ENCODE measurements at places on chromosomes 7 and 10.

- no peak for DNase-seq
Measured at GRCh38 chr10:63320683-63321082, 145.1 kb downstream of the JMJD1C start.

DNA sequence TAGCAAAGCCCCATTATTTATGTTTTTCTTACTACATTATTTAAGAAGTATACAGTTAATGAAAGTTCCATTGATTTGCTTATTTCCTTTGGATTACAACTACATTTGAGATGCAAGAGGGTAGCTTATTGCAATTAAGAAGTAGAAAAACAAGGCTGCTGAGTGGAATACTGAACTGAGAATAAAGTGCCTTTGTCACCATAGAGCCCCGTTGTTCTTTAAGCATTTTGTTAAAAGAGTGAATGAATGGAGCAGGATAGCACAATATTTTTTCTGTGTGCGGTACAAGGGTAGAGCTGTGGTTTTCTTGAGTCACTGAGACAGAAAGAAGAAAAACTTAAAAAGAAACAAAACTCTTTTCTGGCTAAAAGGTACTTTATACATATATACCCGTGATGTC, 45.6 kb downstream of the ZNF277 start:
- no peak for DNase-seq

GRCh38 chr10:88366772-88367171, 216.3 kb downstream of the RNLS start:
- DNase-seq: no peak

- no peak for DNase-seq
Measured at GRCh38 chr10:107966826-107967225, 802.3 kb upstream of the SORCS1 start.

- DNase-seq: peak; percentile 72
Measured at GRCh38 chr10:102644646-102645387, 538 bp downstream of the TRIM8 start.

- DNase-seq: no peak
Measured at GRCh38 chr7:12385364-12385786, 18.3 kb downstream of the VWDE start.

GRCh38 chr10:95121904-95122303, 52.6 kb upstream of the CYP2C8 start:
- DNase-seq: no peak

DNA sequence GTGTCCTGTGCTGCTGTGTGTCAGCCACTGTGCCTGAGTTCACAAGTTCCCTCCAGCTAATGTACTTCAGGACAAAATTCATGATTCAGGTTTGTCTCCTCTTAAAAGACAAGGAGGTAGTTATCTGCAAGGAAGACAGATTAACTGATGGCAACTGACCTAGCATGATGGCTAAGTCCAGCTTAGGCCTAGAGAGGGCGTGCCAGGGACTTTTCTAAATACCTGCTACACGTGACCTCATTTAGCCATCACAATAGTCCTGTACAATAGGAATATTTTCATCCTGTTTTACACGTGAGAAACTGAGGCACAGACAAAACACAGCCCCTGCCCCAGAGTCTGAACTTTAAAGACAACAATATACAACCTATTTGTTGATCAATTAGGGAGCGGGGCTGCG, 275.7 kb downstream of the XPNPEP1 start:
- no peak for DNase-seq

DNA sequence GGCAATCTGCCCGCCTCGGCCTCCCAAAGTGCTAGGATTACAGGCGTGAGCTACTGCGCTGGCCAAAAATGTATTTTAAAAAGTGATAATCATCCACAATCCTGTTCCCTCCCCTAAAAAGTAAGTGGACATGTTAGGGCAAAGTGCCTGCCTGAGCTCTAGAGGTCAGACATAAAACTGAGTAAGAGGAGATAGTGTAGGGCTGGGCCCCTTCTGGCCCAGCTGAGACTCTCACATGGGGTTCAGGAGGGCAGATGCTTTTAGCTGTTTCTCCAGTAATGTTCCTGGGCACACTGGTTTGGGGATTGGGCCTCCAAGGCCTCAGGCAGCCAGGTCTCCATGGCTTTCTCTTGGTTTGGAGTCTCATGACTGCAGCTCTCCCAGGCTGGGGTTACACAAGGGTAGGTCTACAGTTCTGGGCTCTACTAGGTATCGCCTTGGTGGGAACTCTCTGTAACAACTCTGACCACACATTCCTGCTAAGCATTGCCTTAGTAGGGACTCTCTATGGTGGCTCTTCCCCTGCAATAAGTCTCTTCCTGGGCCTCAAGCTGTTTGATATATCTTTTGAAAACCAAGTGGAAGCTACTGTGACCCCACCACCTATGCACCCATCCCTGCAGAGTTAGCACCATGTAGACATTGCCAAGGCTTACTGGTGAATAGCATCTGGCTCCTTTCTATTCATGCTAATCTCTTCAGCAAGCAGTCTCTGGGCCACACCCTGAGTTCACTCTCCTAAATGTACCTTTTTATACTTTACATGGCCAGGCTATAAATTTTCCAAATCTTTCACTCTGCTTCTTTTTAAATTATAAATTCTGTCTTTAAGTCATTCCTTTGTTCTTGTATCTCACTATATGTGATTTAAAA, 6.9 kb upstream of the NUDCD3 start:
- DNase-seq: no peak

GRCh38 chr7:149427096-149427680, 33.7 kb downstream of the ZNF777 start:
- DNase-seq: no peak

- no peak for DNase-seq
Measured at GRCh38 chr7:29140873-29141468, 5.4 kb downstream of the CPVL start.

- DNase-seq: no peak
Measured at GRCh38 chr10:110042891-110043290, 35.1 kb downstream of the ADD3 start.

DNA sequence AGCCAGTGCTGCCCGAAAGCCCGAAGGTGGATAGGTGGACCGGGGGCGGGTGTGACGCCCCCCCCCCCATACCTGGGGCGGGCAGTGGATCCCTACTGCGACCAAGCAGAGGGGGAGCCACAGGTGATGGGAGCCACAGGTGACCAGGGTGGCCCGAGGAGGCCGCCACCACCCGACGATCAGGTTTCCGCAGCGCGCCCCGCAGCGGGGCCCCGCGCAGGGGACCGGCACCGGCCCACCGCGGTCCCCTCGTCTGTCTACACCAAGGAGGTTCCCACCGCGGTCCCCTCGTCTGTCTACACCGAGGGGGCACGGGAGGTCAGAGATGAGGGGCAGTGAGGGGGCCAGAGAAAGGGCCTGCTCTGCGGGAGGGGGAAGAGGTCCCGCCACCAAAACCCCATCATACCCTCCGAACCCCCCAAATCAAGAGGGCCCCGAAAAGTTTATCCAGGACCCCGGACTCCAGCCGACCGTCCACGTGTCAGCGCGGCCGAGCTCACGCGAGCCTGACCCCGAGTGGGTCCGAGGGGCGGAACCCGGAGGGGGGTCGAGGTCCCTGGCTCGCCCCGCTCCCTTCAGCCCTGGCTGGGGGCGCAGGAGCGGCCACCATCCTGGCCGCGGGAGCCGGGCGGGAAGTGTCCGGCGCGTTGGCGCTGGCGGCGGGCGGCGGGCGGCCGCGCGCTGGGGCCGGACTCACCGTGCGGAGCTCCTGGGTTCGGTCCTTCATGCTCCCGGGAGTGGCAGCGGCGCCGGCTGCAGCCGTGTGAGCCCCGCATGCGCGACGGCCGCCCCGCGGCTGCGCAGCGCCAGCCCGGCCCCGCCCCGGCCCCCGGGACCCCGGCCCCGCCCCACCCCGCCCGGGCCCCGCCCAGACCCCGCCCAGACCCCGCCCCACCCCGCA, at the start of gene STX1A:
Gene STX1A (minus strand): TSS at position 765 of the 901 bp plus-strand sequence. CDS start 38 bp downstream, at position 727.
- DNase-seq: peak; percentile 83

GRCh38 chr10:58399410-58399809, 14.2 kb downstream of the TFAM start:
- DNase-seq: no peak

GRCh38 chr7:43877968-43878864, 8.9 kb upstream of the MRPS24 start:
- DNase-seq: no peak

DNA sequence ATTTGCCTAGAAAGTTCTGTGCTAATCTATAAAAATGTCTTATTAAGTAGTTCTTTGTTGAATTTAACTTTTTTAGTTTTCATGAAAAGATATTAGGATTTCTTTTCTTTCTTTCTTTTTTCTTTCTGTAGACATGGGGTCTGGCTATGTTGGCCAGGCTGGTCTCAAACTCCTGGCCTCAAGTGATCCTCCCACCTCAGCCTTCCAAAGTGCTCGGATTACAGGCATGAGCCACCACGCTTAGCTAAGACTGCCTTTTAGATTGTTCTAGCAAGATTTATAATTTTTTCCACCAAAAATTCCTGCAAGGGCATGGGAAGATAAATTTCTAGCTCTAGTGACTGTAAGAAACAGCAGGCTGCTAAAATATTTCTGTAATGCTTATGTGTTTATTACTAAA, 140.5 kb downstream of the WDR37 start:
- no peak for DNase-seq

GRCh38 chr10:54402576-54402975, 398.5 kb downstream of the PCDH15 start:
- no peak for DNase-seq

GRCh38 chr7:29078311-29079260, 67.8 kb downstream of the CPVL start:
- DNase-seq: no peak

DNA sequence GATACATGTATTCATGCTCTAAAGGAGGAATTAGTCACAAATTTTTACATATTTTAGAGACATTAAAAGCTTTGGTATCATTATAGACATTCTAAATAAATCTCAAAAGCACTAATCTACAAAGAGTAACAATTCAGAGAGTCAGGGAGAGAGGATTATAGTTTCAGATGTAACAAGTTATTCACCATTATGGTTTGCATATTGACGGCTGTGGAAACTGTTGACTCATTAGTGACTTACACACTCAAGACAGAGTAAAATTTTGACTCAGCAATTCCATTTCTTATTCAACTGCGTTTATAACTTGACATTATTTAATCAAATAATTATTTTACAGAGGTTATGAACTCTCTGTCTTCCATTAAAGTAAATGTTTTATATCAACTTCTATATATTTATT, 95.4 kb upstream of the SEMA3C start:
- no peak for DNase-seq

DNA sequence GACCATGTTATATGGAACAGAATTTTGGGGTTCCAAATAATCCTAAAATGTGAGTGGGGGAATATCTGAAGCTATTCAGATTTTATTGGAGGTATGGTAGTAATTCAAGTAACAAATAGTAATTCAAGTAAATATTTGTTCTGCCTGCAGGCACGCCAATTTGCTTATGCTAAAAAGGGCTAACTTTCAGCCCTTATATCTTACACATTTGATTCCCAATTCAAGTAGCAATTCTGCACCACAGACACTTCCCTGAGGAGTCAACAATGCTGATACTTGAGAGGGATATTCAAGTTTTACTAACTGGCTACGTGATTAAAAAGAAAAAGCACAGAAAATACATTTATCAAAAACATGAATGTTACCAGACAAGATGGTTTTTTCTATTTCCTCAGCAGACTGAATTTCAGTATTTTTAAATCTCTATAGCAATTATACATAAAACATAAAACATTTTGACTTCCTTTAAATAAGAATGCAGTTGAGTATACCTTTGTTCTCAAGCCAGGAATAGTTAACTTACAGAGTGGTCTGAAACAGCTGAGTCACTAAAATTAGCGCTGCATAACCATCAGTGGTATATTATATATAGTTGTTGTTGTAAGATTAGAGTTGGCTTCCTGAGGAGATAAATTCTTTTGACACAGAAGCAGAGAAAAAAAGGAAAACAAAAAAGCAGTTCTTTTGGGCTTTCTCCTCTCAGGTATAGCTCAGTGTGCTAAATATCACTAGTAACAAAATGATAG, 33.9 kb downstream of the MTPN start:
- no peak for DNase-seq

- DNase-seq: no peak
Measured at GRCh38 chr7:88115816-88116215, 104.0 kb downstream of the SRI start.

DNA sequence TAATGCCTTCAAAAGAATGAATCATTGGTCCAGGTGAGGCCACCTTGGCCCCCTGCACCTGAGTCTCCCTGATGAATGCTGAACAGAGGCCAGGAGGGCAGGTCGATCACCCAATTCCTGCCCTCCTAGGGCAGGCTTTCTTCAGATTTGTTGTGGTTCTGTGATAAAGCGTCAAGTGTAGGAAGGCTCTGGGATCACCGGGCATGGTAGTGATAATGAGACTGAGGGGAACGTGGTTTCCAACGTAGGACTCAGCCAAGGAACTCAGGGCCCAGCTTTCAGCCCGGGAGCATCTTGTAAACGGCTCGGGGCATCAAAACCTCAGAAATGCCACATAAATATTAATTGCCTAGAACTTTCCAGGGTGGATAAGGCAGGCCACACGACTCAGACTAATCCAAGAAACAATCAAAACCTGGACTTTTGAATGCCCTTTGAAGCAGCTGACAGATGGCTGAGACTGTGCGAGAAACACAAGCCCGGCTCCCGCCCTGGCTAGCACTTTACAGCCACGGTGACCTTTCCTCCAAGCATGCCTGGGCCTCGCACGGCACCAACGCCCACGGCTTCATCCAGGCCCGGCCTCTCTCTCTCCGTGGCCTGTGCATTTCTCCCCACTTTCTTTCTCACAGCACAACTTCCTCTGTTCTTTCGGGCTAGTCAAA, 239.3 kb upstream of the GRB10 start:
- DNase-seq: no peak

DNA sequence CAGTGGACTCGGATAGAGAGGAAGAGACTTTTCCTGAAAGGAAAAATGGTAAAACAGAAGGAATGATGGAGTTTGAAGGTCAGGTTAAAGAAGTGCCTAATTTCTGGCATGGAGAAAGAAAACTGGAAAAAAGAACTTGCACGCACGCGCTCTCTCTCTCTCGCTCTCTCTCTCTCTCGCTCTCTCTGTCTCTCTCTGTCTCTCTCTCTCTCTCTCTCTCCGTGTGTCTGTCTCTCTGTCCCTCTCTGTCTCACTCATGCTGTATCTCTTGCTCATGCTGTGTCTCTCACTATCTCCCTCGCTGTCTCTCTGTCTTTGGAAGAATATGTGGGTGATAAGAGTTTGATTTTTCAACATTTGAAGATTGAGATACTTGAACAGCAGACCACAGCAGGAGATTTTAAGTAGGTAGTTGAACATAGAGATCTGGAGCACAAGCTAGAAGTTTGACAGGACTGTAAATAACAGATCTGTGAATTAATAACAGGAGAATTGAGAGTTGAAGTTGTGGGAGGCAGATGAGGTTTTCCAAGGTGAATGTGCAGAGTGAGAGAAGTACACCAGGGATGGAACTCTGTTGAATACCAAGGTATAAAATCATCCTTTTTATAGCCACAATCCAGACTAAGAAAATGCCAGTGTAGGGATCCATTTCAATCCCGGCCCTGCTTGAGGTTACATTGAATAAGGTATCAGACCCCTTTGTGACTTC, 33.1 kb downstream of the ADD3 start:
- DNase-seq: no peak

All from natural killer cell treated with Interleukin-12 subunit alpha and Interleukin-12 subunit beta and Interleukin-15 and Interleukin-18, amount 100 ng/mL, for 72 hours (primary cell).